A549 treated with CORT108297 at 1 μM for 4 hours (cell line): ENCODE measurements at places on chromosomes 7 and 10. TPM values are rescaled to one million over a fixed set of nuclear protein-coding genes. Genes with fewer than 3 reads are reported as not detected.

The CEP55 gene
- total RNA-seq = 55.6 to 80.3 TPM (median 65.6 TPM) in 5 replicates

The NEURL1 gene
- total RNA-seq = 0.20 to 0.59 TPM (median 0.52 TPM) in 5 replicates

The CYP2C18 gene
- total RNA-seq = 0.07 to 0.12 TPM (median 0.11 TPM) in 4 of 5 replicates, not detected in the other

The CPN1 gene
- 0.14 to 0.32 TPM (median 0.23 TPM) in 5 replicates for total RNA-seq

The POLR2J2 gene
- total RNA-seq = 0.10 to 0.75 TPM (median 0.52 TPM) in 5 replicates

The C7orf25 gene
- 2.1 to 4.7 TPM (median 2.6 TPM) in 5 replicates for total RNA-seq

The EGR2 gene
- 0.27 to 0.53 TPM (median 0.38 TPM) in 5 replicates for total RNA-seq

The CLCN1 gene
- total RNA-seq = 0.02 to 0.08 TPM (median 0.07 TPM) in 4 of 5 replicates, not detected in the other

The ITIH5 gene
- 0.06 to 0.16 TPM (median 0.08 TPM) in 5 replicates for total RNA-seq

The ELN gene
- 0.05 to 0.13 TPM (median 0.08 TPM) in 5 replicates for total RNA-seq

The TAF3 gene
- total RNA-seq = 7.0 to 9.0 TPM (median 7.8 TPM) in 5 replicates

The SFRP5 gene
- 1.2 to 2.8 TPM (median 2.4 TPM) in 5 replicates for total RNA-seq

The PLEKHS1 gene
- 0.03 to 0.09 TPM (median 0.07 TPM) in 4 of 5 replicates, not detected in the other for total RNA-seq

The GOLGA7B gene
- total RNA-seq = 3.5 to 5.4 TPM (median 4.6 TPM) in 5 replicates

The EBF3 gene
- total RNA-seq = 0.14 to 0.30 TPM (median 0.15 TPM) in 5 replicates

The RAB19 gene
- total RNA-seq = not detected in 5 replicates

The CYP2C19 gene
- not detected in 5 replicates for total RNA-seq

The HMX3 gene
- 0.09 TPM in 1 of 5 replicates, not detected in the others for total RNA-seq

The PILRB gene
- total RNA-seq = 24.2 to 37.8 TPM (median 30.9 TPM) in 5 replicates

The CFAP69 gene
- total RNA-seq = 1.4 to 3.8 TPM (median 2.5 TPM) in 5 replicates

The LIPN gene
- total RNA-seq = not detected in 5 replicates

The CDK5 gene
- total RNA-seq = 32.6 to 37.1 TPM (median 34.0 TPM) in 5 replicates

The ANXA8 gene
- total RNA-seq = 28.8 to 40.9 TPM (median 33.6 TPM) in 5 replicates

The TMEM176A gene
- total RNA-seq = not detected in 5 replicates

The TRIM50 gene
- not detected in 5 replicates for total RNA-seq

The CYP2W1 gene
- 0.02 TPM in 1 of 5 replicates, not detected in the others for total RNA-seq

The SEMA3A gene
- total RNA-seq = 3.9 to 6.7 TPM (median 5.6 TPM) in 5 replicates

The CHRM2 gene
- total RNA-seq = not detected in 5 replicates

The TAS2R41 gene
- total RNA-seq = not detected in 5 replicates

The PIP4K2A gene
- total RNA-seq = 17.5 to 37.5 TPM (median 20.6 TPM) in 5 replicates

The LRRC4 gene
- total RNA-seq = not detected in 5 replicates

The DUS4L gene
- 9.9 to 10.8 TPM (median 10.5 TPM) in 5 replicates for total RNA-seq

The LLCFC1 gene
- not detected in 5 replicates for total RNA-seq

The LMOD2 gene
- not detected in 5 replicates for total RNA-seq

The PRSS37 gene
- total RNA-seq = not detected in 5 replicates

The FOXL3 gene
- not detected in 5 replicates for total RNA-seq
